ENCODE measurements at places on chromosomes 1 and 21. TPM values are rescaled to one million over a fixed set of nuclear protein-coding genes. Genes with fewer than 3 reads are reported as not detected.

DNA sequence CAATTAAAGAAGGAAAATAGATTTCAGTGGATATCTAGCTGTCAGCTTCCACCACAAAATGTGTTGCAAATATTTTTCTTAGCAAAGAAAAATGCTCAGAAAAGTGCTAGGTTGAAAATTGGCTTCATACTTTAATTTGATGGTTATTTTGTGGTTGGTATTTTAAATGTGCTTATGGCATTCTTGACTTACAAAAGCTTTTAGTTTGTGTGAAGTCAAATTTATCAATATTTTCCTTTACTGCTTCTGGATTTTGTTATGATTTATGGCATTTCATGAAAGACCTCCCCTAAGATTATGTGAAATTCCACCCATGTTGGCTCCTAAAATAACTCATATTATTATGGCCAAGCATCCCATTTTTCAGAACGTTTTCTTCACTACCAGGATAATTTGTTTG, 51.5 kb downstream of the PSMG1 start:
- no peak for DNase-seq

LAPTM5 gene
- total RNA-seq = 35.7 TPM

IL23R gene
- not detected for total RNA-seq

- DNase-seq = no peak
Observed at GRCh38 chr1:101308935-101309333, 72.1 kb downstream of the S1PR1 start.

DNA sequence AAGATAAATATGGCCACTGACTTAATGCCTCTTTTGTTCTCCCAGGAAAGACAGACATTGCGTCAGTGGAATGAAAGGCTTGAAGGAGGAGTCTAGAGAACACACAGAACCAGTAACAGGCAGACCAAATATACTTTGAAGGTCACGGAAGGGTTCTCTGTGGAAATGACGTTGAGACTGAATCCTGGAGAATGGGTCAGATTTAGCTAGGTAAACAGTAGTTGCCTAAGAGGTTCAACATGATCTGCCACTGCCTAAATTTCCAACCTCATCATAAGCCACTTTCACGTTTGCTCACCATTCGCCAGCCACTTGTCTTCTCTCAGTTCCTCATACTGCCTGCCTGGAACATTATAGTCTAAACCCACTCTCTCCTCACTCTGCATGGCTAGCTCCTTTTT, 20.5 kb downstream of the PLA2G4A start:
- DNase-seq = no peak

GRCh38 chr1:3630914-3631313, 6.1 kb downstream of the TPRG1L start:
- DNase-seq = no peak

CFAP57 gene
- total RNA-seq = not detected

F13B gene
- not detected for total RNA-seq

Data from esophagus muscularis mucosa (tissue), 4 donors.